Fibroblast of lung (primary cell): ENCODE measurements at places on chromosomes 12 and 14. TPM values are rescaled to one million over a fixed set of nuclear protein-coding genes. Genes with fewer than 3 reads are reported as not detected.
A peak's percentile ranks its signal among the peaks of the same experiment; 100 is the strongest.

Gene BDKRB2
- 43.9 and 91.5 TPM in 2 replicates for total RNA-seq

Gene SIX1
- 1.8 and 8.3 TPM in 2 replicates for total RNA-seq

- no peak for DNase-seq
Measured at GRCh38 chr14:64971491-64971942, 619 bp downstream of the RAB15 start.

Gene DNAL1
- total RNA-seq = 5.3 and 8.2 TPM in 2 replicates

GRCh38 chr12:27437839-27438238, 8.7 kb upstream of the SMCO2 start:
- no peak for DNase-seq

DNA sequence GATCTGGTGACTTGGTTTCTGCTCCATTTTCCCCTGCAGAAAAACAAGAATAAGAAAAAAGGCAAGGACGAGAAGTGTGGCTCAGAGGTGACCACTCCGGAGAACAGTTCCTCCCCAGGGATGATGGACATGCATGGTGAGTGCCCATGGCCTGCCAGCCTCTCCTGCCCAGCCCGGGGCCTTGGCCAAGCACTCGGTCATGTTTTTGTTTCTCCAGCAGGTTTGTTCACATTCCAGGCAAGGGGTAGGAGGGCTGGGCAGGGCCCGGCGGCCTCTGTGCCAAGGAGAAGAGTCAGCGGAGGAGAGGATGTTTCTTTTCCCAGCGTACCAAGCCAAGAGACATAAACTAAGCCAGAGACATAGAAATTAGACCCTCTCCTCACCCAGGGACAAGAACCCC, 13.6 kb downstream of the BCL7A start:
- DNase-seq = no peak

DNA sequence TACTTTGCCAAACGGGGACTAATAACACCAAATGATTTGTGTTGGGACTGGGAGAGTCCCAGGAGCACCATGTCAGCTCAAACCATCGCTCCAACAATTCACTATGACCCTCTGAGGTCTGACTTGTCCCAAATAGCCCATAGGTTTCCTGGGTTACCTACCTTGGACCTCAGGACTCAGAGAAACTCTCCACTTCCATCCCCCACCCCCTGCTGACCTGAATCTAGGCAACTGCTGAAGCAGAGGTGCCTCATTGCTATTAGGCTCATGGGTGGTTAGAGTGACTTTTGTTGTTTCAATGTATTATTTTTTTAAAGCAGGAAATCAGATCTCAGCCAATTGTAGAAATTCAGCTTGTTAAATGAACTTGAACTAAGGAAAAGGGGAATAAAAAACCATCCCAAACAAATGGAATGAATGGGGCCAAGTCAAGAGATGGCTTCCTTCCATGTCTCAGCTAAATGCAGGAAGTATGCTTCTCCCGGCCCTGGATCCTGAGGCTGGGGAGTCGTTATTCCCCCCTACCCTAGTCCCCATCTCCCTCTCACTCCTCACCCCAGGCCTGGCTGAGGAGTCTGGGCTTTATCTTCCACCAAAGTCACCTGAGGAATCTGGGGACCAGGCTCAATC, 80.9 kb upstream of the SLC24A4 start:
- DNase-seq = no peak

DNA sequence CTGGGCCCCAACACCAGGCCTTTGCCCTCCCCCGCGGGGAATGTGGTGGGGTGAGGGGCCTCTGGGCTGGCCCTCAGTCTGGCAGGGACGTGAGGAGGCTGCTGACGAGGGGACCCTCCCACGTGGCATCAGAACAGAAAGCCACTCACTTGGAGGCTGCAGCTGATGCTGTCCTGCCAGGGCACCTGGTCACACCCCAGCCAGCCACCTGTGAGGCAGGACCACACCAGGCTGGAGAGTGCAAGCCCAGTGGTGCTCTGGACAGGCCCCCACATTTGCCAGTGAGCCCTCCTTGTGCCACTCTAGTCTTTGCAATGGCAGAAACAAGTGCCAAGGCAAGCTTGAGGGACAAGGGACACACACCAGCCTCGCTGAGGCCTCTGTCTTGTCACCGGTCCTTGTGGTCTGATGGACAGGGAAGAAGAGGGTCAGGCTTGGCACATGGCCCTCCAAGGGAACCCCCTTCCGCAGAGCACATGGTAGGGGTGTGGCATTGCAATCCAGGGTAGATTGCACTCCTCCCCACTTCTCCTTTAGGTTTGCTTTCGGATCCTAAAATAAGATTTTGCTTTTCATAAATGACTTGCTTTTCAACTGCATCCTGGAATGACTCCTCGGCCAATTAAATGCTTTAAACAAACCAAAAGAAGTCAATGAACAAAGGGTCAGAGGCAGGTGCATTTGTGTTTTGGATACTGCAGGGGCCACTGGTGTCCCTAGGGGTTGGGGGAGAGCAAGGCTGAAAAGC, 53.7 kb downstream of the CCDC88C start:
- no peak for DNase-seq

Gene TAS2R8
- under 0.01 TPM in 1 of 2 replicates, not detected in the other for total RNA-seq

Gene KRT2
- not detected in 2 replicates for total RNA-seq

GRCh38 chr14:23409475-23409874, 1.4 kb upstream of the MYH6 start:
- DNase-seq = no peak

DNA sequence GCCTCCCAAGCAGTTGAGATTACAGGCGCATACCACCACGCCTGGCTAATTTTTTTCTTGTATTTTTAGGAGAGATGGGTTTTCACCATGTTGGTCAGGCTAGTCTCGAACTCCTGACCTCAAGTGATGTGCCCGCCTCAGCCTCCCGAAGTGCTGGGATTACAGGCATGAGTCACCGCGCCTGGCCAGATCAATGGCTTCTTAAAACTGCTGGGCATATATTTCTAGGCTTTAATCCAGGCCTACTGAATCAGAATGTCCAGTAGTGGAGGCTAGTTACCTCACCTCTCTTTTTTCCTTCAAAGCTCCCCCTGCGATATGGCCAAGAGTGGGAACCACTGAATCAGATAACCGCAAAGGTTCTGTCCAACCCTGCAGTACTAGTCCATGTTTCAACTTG, 17.1 kb downstream of the POU6F1 start:
- peak; percentile 24 for DNase-seq

Gene MMAB
- 32.6 and 56.1 TPM in 2 replicates for total RNA-seq

GRCh38 chr12:123164222-123164621, 13.3 kb upstream of the PITPNM2 start:
- no peak for DNase-seq

DNA sequence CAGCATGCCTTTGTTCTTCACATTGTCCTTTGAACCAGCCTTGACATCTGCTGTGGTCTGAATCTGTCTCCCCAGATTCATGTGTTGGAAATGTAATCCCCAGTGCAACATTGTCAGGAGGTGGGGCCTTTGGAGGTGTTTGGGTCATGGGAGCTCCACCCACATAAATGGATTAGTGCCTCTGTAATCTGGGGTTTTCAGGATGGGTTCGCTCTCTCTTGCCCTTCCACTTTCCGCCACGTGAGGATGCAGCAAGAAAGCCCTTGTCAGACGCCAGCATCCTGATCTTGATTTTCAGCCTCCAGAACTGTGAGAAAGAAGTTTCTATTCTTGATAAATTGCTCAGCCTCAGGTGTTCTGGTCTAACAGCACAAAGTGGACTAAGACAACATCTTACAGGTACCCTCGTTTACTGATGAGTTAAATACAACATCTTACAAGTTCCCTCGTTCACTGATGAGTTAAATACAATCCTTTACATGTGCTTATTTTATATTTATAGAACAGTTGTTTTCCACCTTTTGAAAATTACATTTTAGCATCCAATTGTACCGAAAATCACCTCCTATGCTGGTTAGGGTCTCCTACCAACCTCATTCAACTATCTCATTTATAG, 54.4 kb upstream of the RIMBP2 start:
- DNase-seq = no peak

Gene TUNAR
- total RNA-seq = not detected in 2 replicates

GRCh38 chr12:24838531-24838950, 110.4 kb downstream of the BCAT1 start:
- DNase-seq = peak; percentile 84

Gene FAM186B
- 0.33 and 0.51 TPM in 2 replicates for total RNA-seq

GRCh38 chr12:89040146-89040964, 311.9 kb downstream of the DUSP6 start:
- no peak for DNase-seq

- no peak for DNase-seq
Measured at GRCh38 chr14:106021832-106022231, 495.4 kb downstream of the TMEM121 start.

GRCh38 chr14:45968037-45968436, 683.5 kb downstream of the RPL10L start:
- no peak for DNase-seq

GRCh38 chr12:109203480-109203879, 87.1 kb downstream of the ACACB start:
- DNase-seq = no peak

DNA sequence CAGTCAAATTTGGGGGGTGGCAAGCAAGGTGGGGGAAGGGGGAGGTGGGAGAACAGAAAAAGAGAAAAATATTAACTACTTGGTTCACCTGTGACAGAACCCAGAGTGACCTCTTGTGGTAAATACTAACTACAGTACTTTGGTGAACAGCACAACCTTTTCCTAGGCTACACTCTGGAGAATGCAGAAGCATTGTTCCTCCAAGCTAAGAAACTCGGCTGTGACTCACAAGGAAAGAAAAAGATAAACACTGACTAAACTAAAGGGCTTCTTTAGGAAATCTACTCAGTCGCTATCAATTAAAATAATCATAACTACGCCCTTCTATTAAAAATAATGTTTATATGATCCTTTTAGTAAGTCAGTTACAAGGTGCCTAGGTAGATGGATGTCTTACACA, 5.4 kb downstream of the KCNH5 start:
- peak; percentile 91 for DNase-seq

Gene ZNF891
- total RNA-seq = 1.0 and 1.2 TPM in 2 replicates

- DNase-seq = no peak
Measured at GRCh38 chr12:2195085-2195484, 142.3 kb downstream of the CACNA1C start.

DNA sequence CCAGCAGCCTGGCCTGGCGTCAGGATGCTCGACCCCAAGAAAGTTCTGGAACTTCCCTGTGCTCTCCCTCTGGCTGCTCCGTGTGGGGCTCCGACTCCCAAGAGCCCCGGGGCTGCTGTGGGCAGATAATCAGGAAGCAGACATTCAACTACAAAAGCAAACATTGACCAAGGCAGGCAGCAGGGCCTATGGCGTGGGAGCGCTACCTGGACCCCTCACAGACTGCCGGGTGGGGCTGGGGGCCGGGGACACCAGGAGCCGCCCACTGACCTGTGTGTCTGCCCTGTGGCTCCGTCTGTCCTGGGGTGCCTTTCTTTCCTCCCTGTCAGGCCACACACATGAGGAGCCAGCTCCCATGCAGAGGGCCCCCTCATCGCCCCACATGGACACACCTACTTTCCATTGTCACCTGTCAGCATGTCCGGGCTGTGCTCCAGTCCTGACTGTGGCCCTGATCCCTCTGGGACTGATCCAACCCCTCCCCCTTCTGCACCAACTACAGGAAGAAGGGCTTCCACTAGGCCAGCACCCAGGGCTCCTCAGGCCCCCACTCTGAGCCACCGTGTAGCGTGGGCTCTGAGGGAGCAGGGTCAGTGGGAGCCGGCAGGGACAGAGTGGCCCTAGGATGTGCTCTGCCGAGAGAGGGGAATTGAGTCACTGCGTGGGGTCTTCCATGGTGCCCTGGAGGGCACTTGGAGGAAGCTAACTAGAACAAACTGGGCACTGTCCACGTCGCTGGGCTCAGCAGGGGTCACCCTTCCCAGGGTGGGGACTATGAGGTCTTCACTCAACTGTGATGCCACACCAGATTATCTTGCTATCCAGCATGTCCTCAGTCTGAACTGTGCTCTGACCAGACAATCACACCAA, 215.4 kb upstream of the C14orf180 start:
- no peak for DNase-seq

Gene SOCS2
- total RNA-seq = 75.5 and 105 TPM in 2 replicates

- DNase-seq = peak; percentile 0
Measured at GRCh38 chr14:65949711-65950516, 536.3 kb upstream of the CCDC196 start.

DNA sequence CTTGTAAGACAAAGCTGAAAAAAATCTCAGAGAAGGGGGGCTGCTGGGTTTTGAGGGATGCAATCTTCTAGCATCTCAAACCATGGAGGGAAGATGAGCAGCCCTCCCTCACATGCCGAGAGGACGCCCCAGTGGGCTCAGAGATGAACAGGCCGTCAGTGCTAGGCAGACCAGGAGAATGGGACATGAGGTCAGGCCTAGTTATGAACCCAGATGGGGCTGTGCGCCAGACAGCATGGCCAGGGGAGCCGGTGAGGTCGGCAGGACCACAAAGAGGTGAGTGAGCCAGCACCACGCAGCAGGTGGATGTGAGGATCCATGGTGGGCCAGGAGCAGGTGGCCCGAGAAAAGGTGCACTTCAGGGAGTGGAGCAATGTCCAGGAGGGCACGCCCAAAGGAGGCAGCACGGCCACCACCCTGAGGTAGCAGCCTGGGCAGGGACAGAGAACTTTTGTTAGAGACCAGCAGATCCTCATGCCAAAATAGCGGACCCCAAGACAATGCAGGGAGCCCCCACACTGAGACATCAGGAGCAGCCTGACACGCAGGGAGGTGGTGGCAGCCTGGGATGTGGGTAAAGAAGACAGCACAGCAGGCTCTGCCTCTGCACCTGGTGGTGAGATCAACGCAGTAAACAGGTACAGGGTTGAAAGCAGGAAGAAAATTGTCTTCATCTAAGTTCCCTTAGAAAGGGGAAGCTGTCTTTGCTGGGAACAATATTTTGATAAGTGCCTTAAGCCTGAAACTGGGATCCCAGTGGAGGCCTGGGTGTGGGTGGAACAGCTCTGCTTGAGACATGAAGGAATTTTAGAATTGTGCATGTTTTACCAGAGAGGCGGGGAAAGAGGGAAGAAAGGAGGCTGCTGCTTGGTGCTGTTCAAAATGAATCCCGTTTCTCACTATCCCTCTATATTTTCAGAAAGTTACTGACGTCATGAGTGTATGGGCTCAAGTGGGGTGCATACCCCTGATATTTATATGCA, 17.8 kb upstream of the MCRS1 start:
- DNase-seq = no peak

Gene KRT74
- total RNA-seq = not detected in 2 replicates

DNA sequence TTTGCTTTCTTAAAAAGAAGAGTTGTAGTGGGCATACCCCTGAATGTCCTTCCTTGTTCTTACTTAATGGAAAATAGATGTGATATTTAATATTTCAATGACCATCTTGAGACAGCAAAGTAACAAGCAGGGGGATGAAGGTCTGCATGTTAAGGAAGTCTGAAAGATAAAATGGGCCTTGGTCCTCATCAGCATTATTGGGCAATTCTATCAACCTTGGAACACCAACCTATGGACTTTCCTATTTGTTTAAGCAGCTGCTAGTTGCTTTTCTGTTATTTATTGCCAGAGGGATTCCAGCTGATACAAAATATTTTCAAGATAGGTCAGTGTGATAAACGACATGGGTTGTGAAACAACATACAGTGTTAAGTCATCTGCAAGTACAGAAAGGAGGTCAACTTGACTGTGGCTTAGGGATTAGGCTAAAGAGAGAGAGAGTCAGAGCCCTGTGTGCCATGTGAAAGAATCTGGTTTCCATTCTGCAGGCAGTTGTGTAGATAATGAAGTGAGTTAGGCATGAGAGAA, 16.4 kb upstream of the A2M start:
- DNase-seq = peak; percentile 86
